ENCODE measurements at places on chromosomes 13 and 19.

- DNase-seq, result no peak
Observed at GRCh38 chr19:31666126-31666525, 316.9 kb upstream of the TSHZ3 start.

GRCh38 chr13:113164492-113164891 is 6.0 kb downstream of the PROZ start:
- no peak for DNase-seq

- DNase-seq, result no peak
Observed at GRCh38 chr13:66362485-66362884, 867.7 kb downstream of the PCDH9 start.

DNA sequence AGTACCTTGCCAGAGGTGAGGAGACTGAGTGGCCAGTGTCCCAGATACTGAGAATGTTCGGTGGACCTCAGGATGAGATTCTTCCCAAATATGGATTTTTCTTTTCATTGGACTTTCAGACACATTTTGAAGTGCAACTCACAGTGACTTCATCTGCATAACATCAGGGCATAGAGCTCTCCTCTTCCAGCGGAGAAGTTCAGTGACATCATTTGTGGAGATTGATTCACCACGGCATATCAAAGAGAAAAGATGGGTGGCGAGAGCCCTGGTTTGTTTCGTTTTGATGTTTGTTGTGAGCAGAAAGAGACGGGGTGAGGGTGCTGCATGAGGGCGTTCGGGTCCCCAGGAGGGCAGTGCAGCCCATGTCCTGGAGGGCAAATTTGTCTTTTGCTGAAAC is 120.1 kb upstream of the GPR12 start:
- DNase-seq, result no peak

DNA sequence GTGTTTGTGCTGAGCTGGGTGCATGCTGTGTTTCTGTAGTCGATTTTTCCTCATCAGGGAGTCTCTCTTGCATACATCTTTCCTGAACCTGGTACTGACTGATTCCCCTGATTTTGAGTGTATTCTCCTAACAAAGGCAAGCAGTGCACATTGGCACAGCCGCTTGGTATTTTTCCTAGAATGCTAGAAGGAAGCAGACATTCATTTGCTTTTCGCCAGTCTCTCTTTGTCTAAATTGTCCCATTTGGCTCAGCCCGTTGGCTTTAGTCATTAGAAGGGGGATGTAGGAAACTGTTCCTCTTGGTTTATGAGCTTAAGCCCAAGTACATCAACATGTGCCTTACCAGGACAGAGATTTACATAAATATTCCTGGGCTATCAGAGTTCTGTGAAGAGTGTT is 266.1 kb upstream of the TMTC4 start:
- no peak for DNase-seq

- no peak for DNase-seq
Observed at GRCh38 chr13:44135566-44135965, 238.1 kb upstream of the SERP2 start.

DNA sequence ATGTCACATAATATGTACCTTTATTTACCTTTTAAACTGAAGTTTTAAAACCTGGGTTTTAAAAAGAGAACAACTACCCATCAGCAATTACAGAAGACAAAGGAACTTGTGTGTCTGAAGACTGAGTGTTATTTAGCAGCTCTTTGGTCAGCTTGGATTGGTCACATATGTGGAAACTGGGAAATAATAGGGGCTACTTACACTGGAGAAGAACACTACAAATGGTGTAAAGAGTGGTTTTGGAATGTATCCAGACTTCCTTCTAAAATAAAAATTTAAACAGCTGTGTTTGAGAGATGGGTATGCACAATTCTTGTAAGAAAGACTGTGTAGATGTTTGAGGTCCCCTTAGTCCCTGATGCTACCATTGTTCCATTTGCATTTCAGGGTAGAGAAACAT is 13.3 kb downstream of the TNFRSF19 start:
- DNase-seq, result no peak

DNA sequence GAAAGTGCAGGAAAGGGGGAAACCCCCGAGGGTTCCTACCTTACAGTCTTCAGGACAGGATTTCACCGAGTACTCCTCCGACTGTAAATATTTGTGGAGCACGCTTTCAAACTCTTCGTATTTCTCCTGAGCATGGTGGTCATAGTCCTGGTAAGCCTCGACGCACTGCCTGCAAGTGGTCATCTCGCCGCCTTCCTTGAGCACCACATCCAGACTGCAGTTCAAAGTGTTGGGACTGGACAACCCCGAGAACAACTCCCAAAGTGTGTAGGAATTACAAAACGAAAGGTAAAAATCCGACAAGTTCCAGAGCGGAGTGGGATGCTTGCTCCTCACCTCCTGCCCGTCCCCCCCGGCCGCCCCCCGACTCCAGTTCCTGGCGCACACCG is 349.7 kb downstream of the LIG4 start:
- DNase-seq, result no peak

DNA sequence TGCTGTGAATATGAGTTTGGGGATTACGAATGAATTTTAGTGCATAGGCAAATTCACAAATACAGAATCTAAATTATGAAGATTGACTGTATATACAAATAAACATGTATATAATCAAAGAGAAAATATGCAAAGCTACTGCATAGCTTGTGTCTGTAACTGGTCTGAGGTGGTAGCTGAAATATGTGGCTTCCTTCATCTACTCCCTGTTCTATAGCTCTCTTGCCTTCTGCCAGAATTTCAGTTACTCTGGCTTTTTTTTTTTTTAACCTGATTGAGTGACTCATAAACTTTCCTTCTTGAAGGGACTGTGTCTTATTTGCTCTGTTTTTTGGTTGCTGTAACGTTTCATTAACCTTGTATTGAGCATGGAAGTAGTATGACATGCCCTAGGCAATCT is 26.6 kb downstream of the DNAJC3 start:
- no peak for DNase-seq

DNA sequence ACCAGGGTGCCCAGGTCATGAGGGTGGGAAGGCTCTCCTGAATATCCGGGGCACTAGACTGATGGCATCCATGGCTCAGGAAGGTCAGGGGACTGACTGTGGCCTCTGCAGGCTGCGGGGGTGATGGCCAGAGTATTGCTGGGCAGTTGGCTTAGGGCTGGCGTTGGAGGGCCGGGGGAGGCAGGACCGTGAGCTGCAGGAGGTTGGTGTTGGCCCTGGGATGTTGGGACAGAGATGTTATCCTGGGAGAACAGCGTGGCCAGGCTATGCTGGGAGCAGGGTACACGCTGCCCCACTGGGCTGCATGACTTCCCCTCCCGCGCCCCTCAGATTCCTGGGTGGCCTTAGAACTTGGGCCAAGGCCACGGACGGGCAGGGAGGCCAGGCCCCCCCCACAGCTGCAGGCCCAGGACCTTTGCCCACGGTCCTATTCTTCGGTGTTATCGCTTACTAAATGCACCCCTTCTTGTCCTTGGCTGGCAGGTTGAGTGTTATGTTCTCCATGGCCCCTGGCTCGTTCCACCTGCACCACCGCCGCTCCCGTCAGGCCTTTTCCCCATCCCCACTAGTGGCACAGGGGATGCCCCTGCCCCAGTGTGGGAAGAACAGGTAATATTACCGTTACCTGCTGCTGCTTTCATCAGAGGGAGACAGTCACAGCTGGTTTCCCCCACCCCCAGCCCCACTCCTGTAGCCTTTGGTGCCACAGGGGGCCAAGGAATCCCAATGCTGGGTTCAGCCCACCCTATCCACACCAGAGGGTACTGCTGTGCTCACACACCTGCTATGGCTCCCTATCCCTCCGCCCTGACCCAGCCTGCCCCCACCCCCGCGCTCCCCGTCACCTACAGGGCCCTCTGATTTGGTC is 3.2 kb upstream of the ISYNA1 start:
- no peak for DNase-seq

DNA sequence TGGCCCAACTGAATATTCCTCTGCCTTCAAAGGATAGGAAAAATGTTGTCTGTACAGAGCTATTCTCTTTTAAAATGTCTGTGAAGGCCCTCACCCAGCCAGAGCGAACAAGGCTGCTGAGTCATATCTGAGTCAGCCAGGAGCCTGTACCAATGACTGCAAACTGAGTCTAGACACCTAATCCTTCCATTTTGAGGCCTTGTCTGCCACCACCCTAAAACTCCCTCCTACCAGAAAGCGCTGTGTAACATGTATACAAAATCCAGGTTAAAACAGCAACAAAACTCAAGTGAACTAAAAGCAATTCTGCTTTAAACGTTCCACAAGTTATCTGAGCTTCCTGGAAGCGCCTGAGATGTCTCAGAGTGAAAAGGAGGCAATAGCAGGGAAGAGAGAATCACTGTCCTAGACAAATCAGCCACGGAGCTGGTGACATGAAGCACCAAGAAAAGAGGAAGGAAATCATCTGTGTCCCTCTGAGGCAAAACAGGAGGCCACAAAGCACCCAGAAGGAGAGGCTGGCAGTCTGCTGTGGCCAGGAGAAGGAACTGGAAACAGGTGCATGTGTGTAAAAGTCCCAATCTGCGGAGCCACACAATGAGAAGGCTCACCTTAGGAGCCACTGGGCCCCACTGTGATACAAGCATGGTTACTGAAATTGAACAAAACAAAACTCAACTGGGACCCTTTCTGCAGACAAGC is 10.2 kb downstream of the DHRS12 start:
- no peak for DNase-seq

DNA sequence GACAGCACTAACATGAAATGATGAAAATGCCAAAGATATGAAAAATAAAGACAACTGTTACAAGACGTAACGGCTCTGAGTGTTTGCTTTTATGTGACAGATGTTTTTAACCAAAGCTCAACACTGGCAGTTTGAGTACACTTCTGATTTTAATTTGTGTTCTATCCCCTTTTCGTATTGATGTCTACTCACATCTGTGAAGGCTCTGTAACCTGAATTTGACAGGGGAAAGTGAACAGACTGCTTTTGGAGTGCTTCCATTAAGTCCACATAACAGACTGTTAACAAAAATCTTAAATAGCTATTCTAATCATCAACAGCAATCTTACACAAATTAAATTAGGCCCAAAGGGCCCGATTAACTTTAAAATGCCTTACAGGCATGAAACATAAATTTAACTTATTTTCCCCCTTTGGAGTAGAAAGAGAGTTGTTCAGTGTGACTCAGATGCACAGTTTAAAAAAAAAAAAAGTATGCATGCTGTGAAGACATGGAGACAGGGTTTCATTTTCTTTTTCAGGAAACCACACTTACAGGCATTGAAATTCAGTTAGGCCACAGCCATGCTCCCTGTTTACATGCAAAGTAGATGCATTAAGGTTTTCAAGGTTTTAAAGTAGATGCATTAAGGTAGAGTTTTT is 16.3 kb upstream of the RNASEH2B start:
- no peak for DNase-seq

DNA sequence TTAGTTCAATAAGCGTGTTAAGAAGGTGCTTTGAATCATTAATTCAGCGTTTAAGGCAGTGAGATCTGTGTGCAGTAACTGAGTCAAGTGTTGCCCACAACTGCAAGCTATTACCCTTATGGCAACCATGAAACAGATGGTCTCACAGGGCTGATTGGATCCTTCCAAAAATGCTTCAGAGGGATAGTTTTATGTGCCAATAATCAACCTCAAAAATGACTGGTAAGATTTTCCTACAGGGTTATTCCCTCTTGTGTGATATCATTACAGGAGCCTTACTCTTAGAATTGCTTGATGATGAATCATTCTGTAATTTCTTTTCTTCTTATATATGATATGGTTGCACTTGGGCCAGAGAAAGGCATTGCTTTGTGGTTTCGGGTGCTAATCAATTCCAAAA is 1299.2 kb upstream of the ATXN8OS start:
- DNase-seq, result peak; percentile 31

GRCh38 chr13:99078017-99078771 is 100.3 kb upstream of the DOCK9 start:
- DNase-seq, result no peak

- peak; percentile 9 for DNase-seq
Observed at GRCh38 chr19:48169578-48169938, 586 bp downstream of the LIG1 start.

- peak; percentile 26 for DNase-seq
Observed at GRCh38 chr19:1811472-1811894, 593 bp downstream of the ATP8B3 start.

- DNase-seq, result no peak
Observed at GRCh38 chr13:70959035-70959775, 851.0 kb upstream of the KLHL1 start.

GRCh38 chr13:111021270-111021669 is 93.8 kb upstream of the ARHGEF7 start:
- no peak for DNase-seq

DNA sequence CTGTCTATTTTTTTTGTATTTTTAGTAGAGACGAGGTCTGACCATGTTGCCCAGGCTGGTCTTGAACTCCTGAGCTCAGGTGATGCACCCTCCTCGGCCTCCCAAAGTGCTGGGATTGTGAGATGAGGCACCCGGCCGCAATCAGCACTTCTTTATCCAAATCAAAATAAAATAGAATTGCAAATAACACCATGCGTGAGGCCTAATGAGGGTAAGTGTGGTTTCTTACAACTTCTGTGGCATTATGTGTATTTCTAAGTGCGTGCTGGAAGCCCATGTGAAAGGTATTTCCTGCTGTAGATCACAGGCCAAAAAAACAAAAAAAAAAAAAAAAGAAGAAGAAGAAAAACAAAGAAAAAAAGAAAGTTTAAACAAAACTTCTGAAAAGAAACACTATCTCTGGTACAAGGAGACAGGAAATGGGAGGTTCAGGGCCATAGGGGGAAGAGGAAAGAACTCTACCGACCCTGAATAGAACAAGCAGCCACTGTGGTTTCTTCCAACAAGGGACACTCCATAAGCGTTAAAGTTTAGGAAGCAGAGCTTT is 3.0 kb upstream of the GRAMD1A start:
- DNase-seq, result no peak

DNA sequence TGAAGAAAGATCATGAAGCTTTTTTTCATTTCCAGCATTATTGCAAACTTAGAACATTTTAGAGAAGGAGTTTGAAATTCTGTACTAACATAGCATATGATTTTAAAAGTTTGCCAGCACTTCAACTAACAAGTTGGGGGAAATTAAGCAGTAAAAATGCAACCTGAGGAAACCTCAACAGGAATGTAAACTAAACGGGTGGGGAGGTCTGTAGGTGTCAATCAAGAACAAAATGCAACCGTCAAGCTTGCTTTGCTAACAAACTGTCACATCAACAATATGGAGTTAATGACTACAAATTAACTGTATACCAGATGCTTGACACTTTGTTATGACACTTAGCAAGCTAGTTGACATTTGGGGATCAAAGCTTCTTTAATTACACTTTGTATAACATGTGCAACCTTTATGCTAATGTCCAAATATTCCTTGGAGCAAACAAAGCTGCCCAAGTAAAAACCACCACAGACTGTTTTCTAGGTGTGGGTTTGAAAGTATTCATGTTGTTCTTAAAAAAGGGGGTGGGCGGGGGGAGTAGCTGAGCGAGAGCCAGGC is 52.1 kb downstream of the DACH1 start:
- DNase-seq, result no peak

GRCh38 chr13:100389617-100390016 is 199.0 kb downstream of the GGACT start:
- DNase-seq, result no peak

GRCh38 chr13:61954092-61954491 is 538.4 kb upstream of the PCDH20 start:
- no peak for DNase-seq

GRCh38 chr19:3047496-3048189 is 14.7 kb downstream of the TLE5 start:
- no peak for DNase-seq

GRCh38 chr19:51367255-51367564 is 1.0 kb upstream of the ETFB start:
- no peak for DNase-seq
